Activated T-cell treated with anti-CD3 and anti-CD28 coated beads, Interleukin-2, amount 50 U/mL, for 72 hours (primary cell): ENCODE measurements at places on chromosomes 1 and 21. TPM values are rescaled to one million over a fixed set of nuclear protein-coding genes. Genes with fewer than 3 reads are reported as not detected.

LCE2C gene
- not detected for total RNA-seq

- DNase-seq: no peak
- H3K27ac ChIP-seq: no peak overlapping the region
- peaks cover 48% of the 10 kb centered on the region for H3K27me3 ChIP-seq
- no peaks in the 10 kb centered on the region for H3K36me3 ChIP-seq
- H3K4me3 ChIP-seq: no peak overlapping the region
These were observed 4.6 kb upstream of the FOXE3 start for GRCh38 chr1:47411436-47411835.

GRCh38 chr1:156492013-156492590 is 8.5 kb downstream of the MEF2D start:
- no peak for DNase-seq
- no peaks in the 10 kb centered on the region for H3K27me3 ChIP-seq
- peak overlapping the region; percentile 73 for H3K4me3 ChIP-seq
- H3K36me3 ChIP-seq: peaks cover 10% of the 10 kb centered on the region
- H3K4me1 ChIP-seq: peaks cover 96% of the 10 kb centered on the region

GRCh38 chr1:115727706-115728249 is 40.7 kb downstream of the CASQ2 start:
- H3K27me3 ChIP-seq: no peaks in the 10 kb centered on the region
- H3K4me3 ChIP-seq: no peak overlapping the region
- H3K36me3 ChIP-seq: no peaks in the 10 kb centered on the region
- H3K27ac ChIP-seq: no peak overlapping the region
- no peaks in the 10 kb centered on the region for H3K4me1 ChIP-seq

DNA sequence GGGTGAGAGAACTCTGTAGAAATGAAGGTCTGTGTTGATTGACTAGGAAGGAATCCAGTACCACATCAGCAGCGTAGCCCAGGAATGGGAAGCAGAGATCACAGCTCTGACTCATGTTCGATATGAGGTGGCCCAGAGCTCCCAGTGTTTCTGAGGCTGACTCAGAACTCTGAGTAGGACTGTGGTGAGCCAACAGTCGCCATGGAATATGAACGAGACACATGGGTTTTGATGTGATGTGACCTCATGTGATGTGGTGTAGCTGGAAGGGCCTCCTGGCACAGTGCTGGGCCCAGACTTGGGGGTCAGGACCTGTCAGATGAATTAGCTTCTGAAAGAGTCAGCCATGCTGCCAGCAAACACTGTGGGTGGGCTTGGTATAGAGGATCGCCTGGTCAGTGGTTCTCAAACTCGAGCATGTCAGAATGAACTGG is 237.0 kb downstream of the MRPL39 start:
- H3K36me3 ChIP-seq: no peaks in the 10 kb centered on the region
- peaks cover 34% of the 10 kb centered on the region for H3K27me3 ChIP-seq
- peaks cover 14% of the 10 kb centered on the region for H3K4me1 ChIP-seq
- no peak overlapping the region for H3K4me3 ChIP-seq
- no peak overlapping the region for H3K27ac ChIP-seq

HSD11B1 gene
- 3.1 TPM for total RNA-seq

DNA sequence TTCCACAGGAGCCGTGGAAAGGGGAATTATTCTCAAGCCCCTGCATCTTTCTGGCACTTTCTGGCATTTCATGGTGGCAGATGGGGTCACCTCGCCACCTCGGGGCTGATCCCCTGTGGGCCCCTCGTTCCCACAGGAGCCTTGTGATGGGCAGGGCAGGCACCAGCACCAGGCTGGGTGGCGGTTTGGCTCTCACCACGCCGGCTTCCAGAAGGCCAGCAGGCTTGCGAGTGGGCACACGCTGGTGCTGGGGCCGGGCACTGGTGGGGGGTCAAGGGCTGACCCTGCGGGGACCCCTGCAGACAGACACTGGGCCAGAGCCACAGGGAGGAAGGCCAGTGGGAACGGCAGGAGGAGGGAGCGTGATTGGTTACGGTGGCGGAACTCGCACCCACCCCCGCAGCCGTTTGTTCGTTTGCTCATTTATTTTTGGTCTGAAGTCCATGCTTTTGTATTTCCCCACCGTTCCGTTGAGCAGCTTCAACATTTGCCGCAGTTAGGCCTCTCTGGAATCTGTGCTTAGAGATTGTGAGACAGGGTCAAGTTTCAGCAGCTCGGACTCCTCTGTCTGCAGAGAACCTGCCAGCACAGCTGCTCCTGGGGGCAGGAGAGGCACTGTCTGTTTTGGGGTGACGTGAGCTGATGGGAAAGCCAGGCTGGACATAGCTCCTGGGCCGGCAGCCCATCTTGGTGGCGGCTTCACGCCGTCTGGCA is 5.3 kb downstream of the COL18A1 start:
- H3K27me3 ChIP-seq: peaks cover 14% of the 10 kb centered on the region
- H3K4me3 ChIP-seq: no peak overlapping the region
- no peaks in the 10 kb centered on the region for H3K36me3 ChIP-seq

EYA3 gene
- total RNA-seq: 27.0 TPM

DNA sequence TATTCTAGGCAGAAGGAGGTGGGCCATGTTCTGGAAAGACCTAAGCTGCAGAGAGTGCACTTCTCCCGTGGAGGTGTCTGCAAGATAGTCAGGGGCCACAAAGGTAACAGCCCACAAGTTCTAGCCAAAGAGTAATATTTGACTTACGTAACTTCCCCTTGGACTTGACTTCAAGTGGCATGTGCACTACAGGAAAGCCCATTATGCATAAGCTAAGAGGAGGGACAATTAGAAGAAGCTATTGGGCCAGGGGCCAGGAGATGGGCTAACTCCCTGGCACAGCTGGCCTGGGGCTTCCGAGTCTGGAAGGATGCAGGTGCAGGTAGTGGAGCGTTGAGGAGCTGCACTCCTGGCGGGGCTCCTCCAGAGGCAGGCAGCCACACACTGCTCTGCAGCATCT is 58.3 kb downstream of the ERG start:
- DNase-seq: no peak
- H3K27me3 ChIP-seq: no peaks in the 10 kb centered on the region
- H3K4me3 ChIP-seq: no peak overlapping the region
- no peaks in the 10 kb centered on the region for H3K36me3 ChIP-seq
- H3K27ac ChIP-seq: no peak overlapping the region

- no peak overlapping the region for H3K27ac ChIP-seq
- no peak for DNase-seq
- H3K36me3 ChIP-seq: no peaks in the 10 kb centered on the region
- H3K27me3 ChIP-seq: peaks cover 22% of the 10 kb centered on the region
- H3K4me3 ChIP-seq: no peak overlapping the region
These were observed 19.0 kb upstream of the CASQ1 start for GRCh38 chr1:160171354-160171753.

- DNase-seq: peak; percentile 54
- no peaks in the 10 kb centered on the region for H3K27me3 ChIP-seq
- H3K36me3 ChIP-seq: peaks cover 6% of the 10 kb centered on the region
These were observed 652 bp downstream of the ARL8A start for GRCh38 chr1:202143768-202144401.

- H3K4me1 ChIP-seq: peaks cover 34% of the 10 kb centered on the region
- H3K36me3 ChIP-seq: peaks cover 6% of the 10 kb centered on the region
- H3K27ac ChIP-seq: no peak overlapping the region
- DNase-seq: no peak
These were observed 101.7 kb downstream of the OLFML2B start for GRCh38 chr1:161921990-161922389.

DNA sequence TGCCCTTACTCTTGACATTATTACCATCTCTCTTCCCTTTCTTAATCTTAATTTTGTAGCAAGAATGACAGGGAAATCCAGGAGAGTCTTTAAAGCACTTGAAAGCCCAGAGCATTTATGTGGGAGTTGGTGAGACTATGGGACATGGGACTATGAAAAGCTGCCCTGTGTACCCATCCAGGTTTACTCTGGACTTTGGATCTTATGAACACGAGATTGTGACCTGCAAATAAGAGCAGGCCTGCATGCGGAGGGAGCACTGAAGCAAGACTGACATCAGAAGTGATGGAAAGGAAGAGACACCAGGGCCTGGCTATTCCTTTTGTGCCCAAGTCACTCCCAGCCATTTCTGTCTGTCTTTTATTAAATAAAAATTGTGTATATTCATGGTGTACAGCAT is 209.6 kb downstream of the NUF2 start:
- no peaks in the 10 kb centered on the region for H3K27me3 ChIP-seq
- DNase-seq: no peak
- no peaks in the 10 kb centered on the region for H3K4me1 ChIP-seq
- no peak overlapping the region for H3K4me3 ChIP-seq

- H3K36me3 ChIP-seq: peaks cover 4% of the 10 kb centered on the region
These were observed 104.9 kb downstream of the TENT5C start for GRCh38 chr1:117710710-117711109.

PCBP3 gene
- 20.2 TPM for total RNA-seq

NR1I3 gene
- total RNA-seq: not detected

GRCh38 chr1:97849345-97850340 is 71.2 kb downstream of the DPYD start:
- no peaks in the 10 kb centered on the region for H3K27me3 ChIP-seq
- peak overlapping the region; percentile 63 for H3K4me3 ChIP-seq
- no peaks in the 10 kb centered on the region for H3K36me3 ChIP-seq
- DNase-seq: no peak
- H3K27ac ChIP-seq: peak overlapping the region; percentile 40

GRCh38 chr1:38444770-38445442 is 398.3 kb upstream of the POU3F1 start:
- no peaks in the 10 kb centered on the region for H3K36me3 ChIP-seq
- peaks cover 22% of the 10 kb centered on the region for H3K27me3 ChIP-seq
- H3K4me1 ChIP-seq: no peaks in the 10 kb centered on the region
- no peak overlapping the region for H3K4me3 ChIP-seq
- no peak overlapping the region for H3K27ac ChIP-seq

- DNase-seq: no peak
- H3K27ac ChIP-seq: no peak overlapping the region
- H3K4me3 ChIP-seq: no peak overlapping the region
- peaks cover 6% of the 10 kb centered on the region for H3K4me1 ChIP-seq
- peaks cover 20% of the 10 kb centered on the region for H3K27me3 ChIP-seq
These were observed 30.2 kb upstream of the IL20 start for GRCh38 chr1:206835186-206835585.

- no peak overlapping the region for H3K27ac ChIP-seq
- no peak for DNase-seq
- H3K4me3 ChIP-seq: no peak overlapping the region
- no peaks in the 10 kb centered on the region for H3K4me1 ChIP-seq
These were observed 39.1 kb downstream of the CRB1 start for GRCh38 chr1:197307136-197307535.

GRCh38 chr1:10671622-10672342 is 124.7 kb downstream of the CASZ1 start:
- no peaks in the 10 kb centered on the region for H3K27me3 ChIP-seq
- DNase-seq: no peak
- no peak overlapping the region for H3K27ac ChIP-seq
- no peak overlapping the region for H3K4me3 ChIP-seq
- H3K4me1 ChIP-seq: peaks cover 4% of the 10 kb centered on the region

GRCh38 chr1:114154146-114154962 is 685 bp upstream of the SYT6 start:
- peaks cover 14% of the 10 kb centered on the region for H3K4me1 ChIP-seq
- peaks cover 84% of the 10 kb centered on the region for H3K27me3 ChIP-seq
- H3K4me3 ChIP-seq: peak overlapping the region; percentile 45
- no peaks in the 10 kb centered on the region for H3K36me3 ChIP-seq
- H3K27ac ChIP-seq: no peak overlapping the region

- peak overlapping the region; percentile 32 for H3K4me3 ChIP-seq
- H3K4me1 ChIP-seq: peaks cover 50% of the 10 kb centered on the region
- no peak overlapping the region for H3K27ac ChIP-seq
- H3K36me3 ChIP-seq: peaks cover 13% of the 10 kb centered on the region
These were observed 5.2 kb downstream of the DR1 start for GRCh38 chr1:93350875-93351274.

DNA sequence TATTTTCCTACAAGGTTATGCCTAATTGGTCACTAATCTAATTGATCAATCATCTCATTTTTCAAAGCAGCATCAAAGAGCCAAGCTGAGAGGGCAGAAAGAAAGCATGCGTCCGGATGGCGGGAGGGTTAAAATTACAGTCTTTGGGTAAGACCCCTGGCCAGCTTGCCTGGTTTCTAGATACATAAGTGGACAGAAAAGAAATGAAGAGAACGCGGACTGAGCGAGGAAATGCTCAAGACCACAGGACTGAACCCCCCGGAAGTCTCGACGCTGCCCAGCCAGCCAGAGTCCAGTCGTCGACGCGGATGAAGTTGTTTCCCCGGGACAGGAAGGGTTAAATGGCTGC is 297.2 kb downstream of the OMA1 start:
- H3K4me3 ChIP-seq: peak overlapping the region; percentile 64
- peaks cover 44% of the 10 kb centered on the region for H3K27me3 ChIP-seq
- no peak overlapping the region for H3K27ac ChIP-seq

DNA sequence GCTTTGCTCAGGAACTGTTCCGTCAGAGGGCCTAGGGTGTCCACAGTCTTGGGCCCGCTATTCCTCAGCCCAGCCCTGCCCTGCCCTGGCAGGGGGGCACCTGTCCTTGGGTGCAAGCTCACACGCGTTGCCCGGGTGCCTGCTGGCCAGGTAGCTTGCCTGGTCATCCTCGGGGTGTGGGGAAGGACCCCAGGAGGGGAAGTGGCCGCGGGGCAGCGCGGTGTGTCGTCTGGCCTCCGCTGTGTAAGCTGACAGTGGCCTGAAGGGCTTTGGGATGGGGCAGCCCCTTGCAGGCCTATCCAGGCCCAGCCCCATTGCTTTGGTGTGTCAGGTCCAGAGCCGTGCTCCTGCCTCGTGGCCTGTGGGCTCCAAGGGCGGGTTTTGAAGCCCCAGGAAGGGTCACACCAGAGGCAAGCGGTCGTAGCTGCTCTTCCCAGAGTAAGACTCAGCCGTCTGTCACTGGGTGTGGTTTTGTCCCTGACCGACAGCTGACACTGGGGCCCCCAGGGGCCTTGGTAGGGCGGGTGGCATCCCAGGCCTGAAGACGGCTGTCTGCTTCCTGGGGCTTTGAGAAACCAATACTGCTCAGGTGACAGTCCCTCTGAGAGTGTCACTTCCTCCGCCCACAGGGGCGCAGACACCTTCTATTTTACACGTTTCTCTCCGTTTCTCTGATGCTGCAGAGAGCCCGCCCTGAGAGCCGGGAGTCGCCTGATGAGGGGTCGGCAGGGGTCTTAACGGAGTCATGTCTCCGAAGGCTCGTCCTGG is 72.1 kb downstream of the SKI start:
- H3K4me3 ChIP-seq: peak overlapping the region; percentile 94
- no peaks in the 10 kb centered on the region for H3K27me3 ChIP-seq

GRCh38 chr1:211932231-211932932 is 101.8 kb upstream of the LPGAT1 start:
- H3K27me3 ChIP-seq: peaks cover 14% of the 10 kb centered on the region
- H3K36me3 ChIP-seq: no peaks in the 10 kb centered on the region
- peaks cover 43% of the 10 kb centered on the region for H3K4me1 ChIP-seq
- no peak overlapping the region for H3K4me3 ChIP-seq
- DNase-seq: no peak

DNA sequence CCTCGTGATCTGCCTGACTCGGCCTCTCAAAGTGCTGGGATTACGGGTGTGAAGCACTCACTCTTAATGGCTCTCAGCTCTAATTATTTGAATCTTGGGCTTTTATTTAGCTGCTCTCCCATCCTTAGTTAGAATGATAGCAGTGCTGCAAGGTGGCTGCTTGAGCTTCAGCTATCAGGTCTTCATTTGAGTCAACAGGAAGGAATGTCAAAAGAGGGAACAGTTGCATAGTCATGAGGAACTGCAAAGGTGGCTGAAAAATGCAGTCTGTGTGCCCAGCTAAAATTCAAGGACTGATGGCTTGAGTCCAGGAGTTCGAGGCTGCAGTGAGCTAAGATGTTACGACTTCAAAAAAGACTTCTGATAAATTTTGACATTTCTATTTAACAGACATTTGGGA is 55.6 kb downstream of the UCK2 start:
- H3K27ac ChIP-seq: no peak overlapping the region
- no peak for DNase-seq
- H3K4me3 ChIP-seq: no peak overlapping the region

GRCh38 chr1:214550857-214551435 is 456 bp downstream of the PTPN14 start:
- H3K4me1 ChIP-seq: peaks cover 7% of the 10 kb centered on the region
- H3K27ac ChIP-seq: no peak overlapping the region
- H3K4me3 ChIP-seq: peak overlapping the region; percentile 85
- peaks cover 77% of the 10 kb centered on the region for H3K27me3 ChIP-seq
- H3K36me3 ChIP-seq: no peaks in the 10 kb centered on the region
